ENCODE measurements at places on chromosomes 4 and X. TPM values are rescaled to one million over a fixed set of nuclear protein-coding genes. Genes with fewer than 3 reads are reported as not detected.

The COX7B gene
- 301 TPM for total RNA-seq

The EOLA2 gene
- 50.0 TPM for total RNA-seq

The SERTM2 gene
- total RNA-seq, result not detected

The SLC39A8 gene
- 80.4 TPM for total RNA-seq

The NEUROG2 gene
- 0.16 TPM for total RNA-seq

The BEX4 gene
- 5.9 TPM for total RNA-seq

The EREG gene
- not detected for total RNA-seq

The LUZP4 gene
- not detected for total RNA-seq

The FDCSP gene
- total RNA-seq, result not detected

The KCND1 gene
- 2.5 TPM for total RNA-seq

The ITM2A gene
- 113 TPM for total RNA-seq

The P2RY4 gene
- total RNA-seq, result 0.21 TPM

The CT45A3 gene
- not detected for total RNA-seq

The IGSF1 gene
- not detected for total RNA-seq

The SPON2 gene
- 21.6 TPM for total RNA-seq

The TRIM60 gene
- not detected for total RNA-seq

The MAB21L2 gene
- total RNA-seq, result not detected

The NWD2 gene
- total RNA-seq, result not detected

The UFSP2 gene
- 25.7 TPM for total RNA-seq

The SMIM31 gene
- total RNA-seq, result not detected

The ARHGEF38 gene
- total RNA-seq, result not detected

The CD99L2 gene
- total RNA-seq, result 10.9 TPM

The ZRSR2 gene
- total RNA-seq, result 20.0 TPM

The PWWP3B gene
- total RNA-seq, result not detected

The C4orf36 gene
- not detected for total RNA-seq

The TLR3 gene
- not detected for total RNA-seq

The NDUFB11 gene
- total RNA-seq, result 89.5 TPM

The LRIT3 gene
- 0.09 TPM for total RNA-seq

The CXCL10 gene
- total RNA-seq, result 4.3 TPM

The PGAM4 gene
- total RNA-seq, result 0.79 TPM

The SLC16A2 gene
- 0.40 TPM for total RNA-seq

The VEGFD gene
- not detected for total RNA-seq

Measured in activated CD4-positive, alpha-beta T cell treated with anti-CD3 and anti-CD28 coated beads, Interleukin-2, amount 10 ng/mL, durations not matched to agents 24 days and 14 days (primary cell).